ENCODE measurements at places on chromosomes 16 and 17. TPM values are rescaled to one million over a fixed set of nuclear protein-coding genes. Genes with fewer than 3 reads are reported as not detected.
A peak's percentile ranks its signal among the peaks of the same experiment; 100 is the strongest.

DNA sequence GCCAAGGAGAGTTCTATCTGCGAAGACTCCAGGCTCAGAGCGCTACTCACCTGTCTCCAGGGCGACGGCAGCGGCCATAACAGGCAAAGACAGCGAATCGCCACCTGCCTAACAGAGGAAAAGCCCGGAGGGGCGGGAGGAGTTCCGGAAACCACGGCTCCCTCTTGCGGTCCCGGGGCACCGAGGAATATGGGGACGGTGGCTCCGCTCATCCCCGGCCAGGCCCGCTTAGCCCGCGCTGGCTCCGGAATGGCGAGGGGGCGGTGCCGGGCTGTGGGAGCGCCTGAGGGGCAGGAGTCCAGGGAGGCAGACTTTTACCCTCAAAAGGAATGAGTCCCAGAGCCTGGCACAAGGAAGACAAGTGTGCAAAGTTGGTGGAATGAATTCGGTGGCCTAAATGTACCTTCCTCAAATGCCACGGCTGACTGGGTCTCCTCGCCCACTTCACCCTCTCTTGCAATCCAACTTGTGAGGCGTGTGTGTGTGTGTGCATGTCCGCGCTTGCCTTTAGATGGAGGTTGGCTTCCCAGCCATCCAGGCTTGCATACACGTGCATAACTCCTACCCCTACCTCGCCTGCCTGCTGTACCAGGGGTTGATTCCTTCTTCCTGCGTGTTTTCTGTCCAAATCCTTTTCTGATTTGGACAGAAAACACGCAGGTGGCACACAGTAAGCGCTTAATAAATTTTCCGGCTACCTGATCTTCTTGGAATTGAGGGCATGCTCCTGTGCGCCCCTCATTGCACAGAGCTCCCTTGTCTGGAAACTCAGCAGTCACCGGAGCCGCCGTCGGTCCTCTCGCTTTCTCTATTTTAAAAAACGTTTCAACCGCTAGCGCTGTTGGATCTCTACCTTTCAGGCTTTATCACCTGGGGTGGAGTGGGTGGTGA, 3.5 kb downstream of the C17orf100 start:
- no peaks in the 10 kb centered on the region for H3K27me3 ChIP-seq
- H3K27ac ChIP-seq: no peak overlapping the region
- H3K4me3 ChIP-seq: peak overlapping the region; percentile 72

GRCh38 chr16:7976563-7976962, 613.7 kb downstream of the TMEM114 start:
- DNase-seq: no peak
- H3K4me1 ChIP-seq: no peaks in the 10 kb centered on the region
- H3K27ac ChIP-seq: no peak overlapping the region
- no peaks in the 10 kb centered on the region for H3K27me3 ChIP-seq
- H3K36me3 ChIP-seq: no peaks in the 10 kb centered on the region
- no peak overlapping the region for H3K4me3 ChIP-seq

The GSDMA gene
- total RNA-seq: not detected

The UTS2R gene
- total RNA-seq: not detected

Data from activated B cell treated with CpG ODN at 0.5 μM for 24 hours (primary cell).